H1 (cell line): ENCODE measurements at places on chromosomes 1 and 21.

- no peak for DNase-seq
Observed at GRCh38 chr1:221430152-221430960, 311.5 kb downstream of the DUSP10 start.

GRCh38 chr1:93607814-93608186 is 73.8 kb downstream of the BCAR3 start:
- DNase-seq, result no peak

DNA sequence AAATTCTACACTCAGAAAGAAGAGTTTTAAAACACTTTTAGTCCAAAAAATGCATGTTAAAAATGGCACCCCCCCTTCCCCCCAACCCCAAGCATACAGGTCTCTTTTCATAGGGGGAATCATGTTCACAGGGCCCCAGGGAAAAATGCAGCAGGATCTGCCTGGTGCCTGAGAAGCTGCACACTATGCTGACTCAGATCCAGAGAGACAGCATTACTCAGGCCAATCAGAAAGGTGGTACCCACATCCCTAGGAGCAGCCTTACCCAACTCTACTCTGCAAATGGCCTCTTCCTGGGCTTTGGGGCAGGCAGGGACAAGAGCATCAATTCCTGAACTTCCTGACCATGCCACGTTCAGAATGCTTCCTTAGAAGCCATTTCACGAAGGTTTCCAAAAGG is 119.0 kb downstream of the HIVEP3 start:
- DNase-seq, result no peak

DNA sequence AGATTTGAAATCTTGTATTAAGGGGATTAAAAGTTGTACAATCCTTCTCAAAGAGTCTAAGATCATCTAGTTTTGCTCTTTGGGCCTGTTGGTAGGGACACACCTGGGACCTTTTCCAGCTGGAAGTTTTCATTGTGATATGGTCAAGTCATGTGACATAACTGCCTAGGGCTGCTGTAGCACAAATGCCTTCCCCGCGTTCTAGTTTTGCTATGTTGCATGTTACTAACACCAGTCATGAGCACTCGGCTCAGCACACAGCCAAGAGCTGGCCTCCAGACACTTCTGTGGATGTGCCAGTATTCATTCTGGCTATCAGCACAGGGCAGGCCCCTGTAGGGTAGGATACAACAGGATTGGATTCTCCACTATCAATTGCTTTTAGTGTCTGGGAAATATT is 14.6 kb upstream of the FLG2 start:
- no peak for DNase-seq

DNA sequence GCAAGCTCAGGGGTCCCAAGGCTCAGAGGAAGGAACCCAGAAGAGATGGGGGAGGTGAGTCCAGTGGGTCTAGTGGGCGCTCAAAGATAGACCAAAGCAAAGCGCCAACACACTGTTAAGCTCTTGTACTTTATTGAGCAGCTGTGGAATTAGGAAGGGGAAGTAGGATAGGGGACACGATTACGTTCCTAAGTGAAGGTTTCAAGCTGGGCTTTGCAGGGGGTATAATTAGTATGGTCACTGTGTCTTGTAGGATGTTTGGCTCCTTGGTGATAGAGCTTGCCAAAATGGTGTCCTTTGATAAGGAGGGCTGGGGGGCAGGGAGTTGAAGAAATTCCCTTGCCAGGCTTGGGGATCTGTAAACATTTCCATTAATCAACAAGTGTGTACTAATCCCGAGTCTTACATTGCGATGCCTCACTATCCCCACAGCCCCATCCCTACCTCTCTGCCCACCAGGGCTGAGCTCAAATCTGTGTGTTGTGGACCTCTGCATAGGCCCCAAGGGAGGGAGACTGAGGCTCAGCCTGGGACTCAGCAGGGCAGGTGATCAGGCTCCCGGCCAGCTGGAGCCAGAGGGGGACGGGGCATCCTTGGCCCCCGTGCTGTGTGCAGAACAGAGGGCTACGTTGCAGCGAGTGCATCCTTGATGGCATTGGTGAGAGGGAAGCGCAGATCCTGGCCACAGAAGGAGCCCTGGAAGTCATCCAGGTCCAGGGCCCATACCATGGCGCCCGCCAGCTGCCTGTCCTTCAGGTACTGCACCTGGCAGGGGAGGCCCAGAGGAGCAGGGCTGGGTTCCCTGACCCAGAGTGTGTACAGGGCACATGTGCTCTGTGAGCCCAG is 3.4 kb upstream of the MYBPH start:
- no peak for DNase-seq

- DNase-seq, result peak; percentile 85
Observed at GRCh38 chr1:200738327-200738948, at the start of gene CAMSAP2. TSS of gene CAMSAP2 (plus strand) at chr1:200738893. CDS start at chr1:200739828, 935 bp downstream.

GRCh38 chr1:11948822-11949458 is 14.4 kb downstream of the PLOD1 start:
- no peak for DNase-seq

GRCh38 chr1:169201084-169201619 is 94.7 kb downstream of the ATP1B1 start:
- DNase-seq, result no peak

- DNase-seq, result no peak
Observed at GRCh38 chr1:19163261-19163660, 46.8 kb downstream of the UBR4 start.

- no peak for DNase-seq
Observed at GRCh38 chr21:37677006-37677405, 239.3 kb downstream of the KCNJ6 start.

DNA sequence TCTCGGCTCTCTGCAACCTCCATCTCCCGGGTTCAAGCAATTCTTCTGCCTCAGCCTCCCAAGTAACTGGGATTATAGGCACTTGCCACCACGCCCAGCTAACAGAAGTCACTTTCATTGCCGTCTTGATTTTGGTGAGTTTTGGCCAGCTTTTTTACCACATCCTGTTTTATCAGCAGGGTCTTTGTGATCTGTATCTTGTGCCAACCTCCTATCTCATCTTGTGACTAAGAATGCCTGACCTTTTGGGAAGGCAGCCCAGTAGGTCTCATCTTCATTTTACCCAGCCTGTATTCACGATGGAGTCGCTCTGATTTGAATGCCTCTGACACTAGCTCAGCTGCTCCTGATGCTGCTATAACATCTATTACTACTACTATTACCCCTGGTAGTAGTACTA is 46.8 kb upstream of the BARHL2 start:
- no peak for DNase-seq

DNA sequence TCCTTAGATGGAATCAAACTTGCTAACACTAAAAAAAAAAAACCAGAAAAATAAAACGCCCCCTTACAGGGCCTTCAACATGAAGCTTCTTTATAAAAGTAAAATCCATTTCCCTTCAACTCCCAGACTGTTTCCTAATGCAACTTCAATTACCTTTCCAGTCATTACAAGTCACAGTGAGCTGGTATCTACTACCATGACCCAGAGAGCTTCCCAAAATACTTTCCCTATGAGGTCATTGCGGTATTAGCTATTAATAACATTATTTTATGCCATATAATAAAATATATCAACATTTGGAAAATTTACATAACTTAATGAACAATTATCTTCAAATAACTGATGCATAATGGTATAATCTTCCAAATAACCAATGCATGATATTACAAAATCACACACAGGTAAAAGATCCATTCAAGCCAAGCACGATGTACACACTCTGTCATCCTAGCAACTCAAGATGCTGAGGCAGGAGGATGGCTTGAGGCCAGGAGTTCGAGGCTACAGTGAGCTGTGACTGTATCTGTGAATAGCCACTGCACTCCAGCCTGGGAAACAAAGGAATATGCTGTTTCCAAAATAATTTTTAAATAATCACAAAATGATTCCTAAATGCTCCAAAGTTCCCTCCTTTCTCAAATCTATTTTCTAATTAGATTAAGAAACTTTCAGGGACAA is 24.1 kb downstream of the EIF4G3 start:
- no peak for DNase-seq

- DNase-seq, result no peak
Observed at GRCh38 chr21:45590726-45591618, 48.7 kb upstream of the SLC19A1 start.

- no peak for DNase-seq
Observed at GRCh38 chr1:215523906-215524305, 43.2 kb upstream of the KCTD3 start.

- no peak for DNase-seq
Observed at GRCh38 chr1:241637604-241638003, 2.6 kb downstream of the CHML start.

GRCh38 chr1:156200044-156200443 is 6.1 kb downstream of the SLC25A44 start:
- DNase-seq, result no peak

- no peak for DNase-seq
Observed at GRCh38 chr1:212256369-212256768, 28.8 kb upstream of the PPP2R5A start.

DNA sequence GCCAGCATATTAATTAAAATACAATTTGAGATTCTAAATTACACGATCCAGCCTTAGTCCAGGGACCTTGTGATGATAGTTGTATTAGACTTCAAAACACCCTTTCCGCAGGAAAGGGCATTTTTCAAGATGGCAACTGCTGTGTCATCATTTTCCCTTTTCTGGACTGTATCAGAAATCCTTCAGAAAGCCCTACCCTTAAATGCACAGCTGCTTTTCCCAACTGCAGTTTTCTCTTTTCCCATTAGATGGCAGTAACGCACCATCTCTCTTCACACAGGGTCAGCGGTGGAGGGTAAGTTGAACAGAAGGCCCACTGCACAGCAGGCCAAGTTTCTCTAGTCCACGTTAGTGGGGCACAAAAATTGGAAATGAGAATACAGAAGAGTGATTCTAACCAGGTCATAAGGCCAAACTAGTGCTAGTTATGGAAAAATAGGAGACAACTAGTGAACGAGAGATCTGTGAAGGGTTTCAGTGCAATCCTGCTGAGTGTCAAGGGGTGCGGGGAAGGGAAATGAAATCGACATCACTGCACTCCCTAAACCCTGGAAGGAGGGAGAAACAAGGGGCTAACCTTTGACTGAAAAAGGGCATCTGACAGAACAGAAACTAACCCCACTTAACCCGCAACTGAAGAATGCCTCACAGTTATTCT is 22.1 kb upstream of the TDRD10 start:
- peak; percentile 78 for DNase-seq

- DNase-seq, result no peak
Observed at GRCh38 chr1:10771789-10772188, 24.7 kb downstream of the CASZ1 start.

DNA sequence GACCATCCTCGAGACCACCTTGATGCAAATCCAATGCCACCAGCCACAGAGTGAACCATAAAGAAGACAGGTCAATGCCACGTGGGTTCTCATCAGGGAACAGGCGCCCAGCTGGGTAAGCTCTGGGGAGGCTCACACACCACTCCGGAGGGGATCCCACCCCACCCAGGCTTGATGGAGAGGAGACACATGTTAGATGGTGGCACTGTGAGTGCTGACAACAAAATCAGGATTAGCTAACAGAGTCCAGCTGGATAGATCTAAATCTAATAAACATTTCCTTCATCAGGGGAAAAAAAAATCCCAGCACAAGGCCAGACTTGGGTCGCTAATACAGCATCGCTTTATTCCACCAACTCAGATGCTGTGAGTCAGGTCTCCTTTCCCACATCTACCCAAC is 132.2 kb upstream of the TNR start:
- DNase-seq, result no peak

GRCh38 chr1:239268007-239268406 is 118.4 kb upstream of the CHRM3 start:
- no peak for DNase-seq

GRCh38 chr21:37437376-37438080 is 71.0 kb downstream of the DYRK1A start:
- no peak for DNase-seq

DNA sequence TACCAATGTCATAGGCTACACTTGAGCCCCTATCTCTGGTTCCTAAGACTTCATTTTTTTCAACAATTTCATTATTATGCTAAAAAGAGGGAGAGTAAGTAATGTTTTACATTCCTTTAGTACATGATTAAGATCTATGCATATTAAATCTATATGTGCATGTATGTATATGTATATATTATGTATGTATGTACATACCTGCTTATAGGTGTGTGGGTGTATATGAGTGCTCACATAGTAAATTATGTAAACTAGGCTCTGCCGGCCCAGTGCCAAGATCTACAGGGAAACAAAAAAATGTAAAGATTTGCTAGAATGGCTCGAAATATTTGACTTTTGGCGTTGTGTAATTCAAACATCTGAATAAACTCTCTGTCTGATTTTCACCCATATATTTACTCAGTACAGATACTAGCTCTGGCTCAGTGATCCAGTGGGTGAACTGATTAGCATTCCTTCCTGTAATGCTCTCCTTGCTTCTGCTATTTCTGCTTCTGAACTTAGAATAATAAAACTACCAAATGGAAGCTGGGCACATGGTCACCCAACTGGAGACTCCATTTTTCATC is 113.1 kb upstream of the FGGY start:
- no peak for DNase-seq

- DNase-seq, result no peak
Observed at GRCh38 chr1:55584526-55585401, 369.6 kb upstream of the USP24 start.

- DNase-seq, result no peak
Observed at GRCh38 chr1:56798053-56798471, 21.1 kb downstream of the FYB2 start.

DNA sequence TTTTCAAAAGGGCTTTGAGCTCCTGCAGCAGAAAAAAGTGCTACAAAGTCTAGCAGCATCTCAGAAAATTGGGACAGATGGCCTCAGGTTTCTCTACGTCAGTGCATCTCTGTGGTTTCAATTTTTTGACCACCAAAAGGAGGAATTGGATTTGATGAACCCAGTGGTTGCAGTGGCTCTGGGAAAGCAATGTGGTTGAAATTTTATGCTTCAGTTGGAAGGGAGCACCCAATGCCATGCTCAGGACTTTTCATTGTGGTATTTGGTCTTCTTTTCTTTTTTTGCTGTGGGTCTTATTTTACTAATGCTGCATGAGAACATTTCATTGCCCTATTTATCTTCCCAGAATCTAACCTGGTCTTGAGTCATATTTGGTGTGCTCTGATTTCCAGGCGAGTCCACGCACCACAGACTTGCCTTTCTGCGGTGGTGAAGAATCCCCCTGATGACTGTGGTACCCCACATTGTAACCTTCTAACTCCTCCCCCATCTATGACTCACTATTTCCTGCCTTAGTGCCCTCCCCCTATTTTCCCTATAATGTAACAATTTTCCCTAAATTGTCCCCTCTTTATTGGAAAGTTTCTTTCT is 56.7 kb downstream of the S1PR1 start:
- DNase-seq, result no peak

DNA sequence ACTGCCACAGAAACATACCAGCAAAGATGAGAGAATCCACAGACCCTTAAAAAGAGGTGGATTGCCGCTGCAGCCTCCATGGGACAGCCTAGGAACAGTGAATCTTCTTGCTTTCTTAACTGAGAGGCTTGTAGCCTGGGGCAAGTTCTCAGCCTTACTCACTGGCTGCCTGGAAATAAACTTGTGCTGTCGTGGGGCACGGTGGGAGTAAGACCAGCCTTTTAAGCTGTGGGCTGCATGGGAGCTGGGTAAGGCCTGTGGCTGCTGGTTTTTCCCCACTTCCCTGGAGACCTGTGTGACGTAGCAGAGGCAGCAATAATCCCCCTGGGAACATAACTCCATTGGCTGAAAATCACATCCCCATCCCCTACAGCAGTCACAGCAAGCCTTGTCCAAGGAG is 30.8 kb downstream of the CD2 start:
- peak; percentile 26 for DNase-seq
